Mesothelial cell of epicardium (in vitro differentiated cells): ENCODE measurements at places on chromosomes 13 and 19. TPM values are rescaled to one million over a fixed set of nuclear protein-coding genes. Genes with fewer than 3 reads are reported as not detected.
A peak's percentile ranks its signal among the peaks of the same experiment; 100 is the strongest.

DNA sequence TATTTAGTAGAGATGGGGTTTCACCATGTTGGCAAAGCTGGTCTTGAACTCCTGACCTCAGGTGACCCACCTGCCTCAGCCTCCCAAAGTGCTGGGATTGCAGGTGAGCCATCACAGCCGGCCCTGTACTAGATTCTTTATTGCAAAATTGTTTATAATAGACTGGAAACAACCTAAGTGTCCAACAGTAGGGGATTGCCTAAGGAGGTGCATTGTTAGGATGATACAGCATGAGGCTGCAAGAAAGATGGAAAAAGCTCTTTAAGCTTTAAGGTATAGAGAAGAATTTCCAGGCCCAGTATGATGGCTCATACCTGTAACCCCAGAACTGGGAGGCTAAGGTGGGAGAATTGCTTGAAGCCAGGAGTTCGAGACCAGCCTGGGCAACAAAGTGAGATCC, 8.2 kb downstream of the BCAT2 start:
- H3K36me3 ChIP-seq, result no peaks in the 10 kb centered on the region
- no peak for DNase-seq
- peaks cover 3% of the 10 kb centered on the region for H3K4me1 ChIP-seq
- H3K4me3 ChIP-seq, result no peak overlapping the region

DNA sequence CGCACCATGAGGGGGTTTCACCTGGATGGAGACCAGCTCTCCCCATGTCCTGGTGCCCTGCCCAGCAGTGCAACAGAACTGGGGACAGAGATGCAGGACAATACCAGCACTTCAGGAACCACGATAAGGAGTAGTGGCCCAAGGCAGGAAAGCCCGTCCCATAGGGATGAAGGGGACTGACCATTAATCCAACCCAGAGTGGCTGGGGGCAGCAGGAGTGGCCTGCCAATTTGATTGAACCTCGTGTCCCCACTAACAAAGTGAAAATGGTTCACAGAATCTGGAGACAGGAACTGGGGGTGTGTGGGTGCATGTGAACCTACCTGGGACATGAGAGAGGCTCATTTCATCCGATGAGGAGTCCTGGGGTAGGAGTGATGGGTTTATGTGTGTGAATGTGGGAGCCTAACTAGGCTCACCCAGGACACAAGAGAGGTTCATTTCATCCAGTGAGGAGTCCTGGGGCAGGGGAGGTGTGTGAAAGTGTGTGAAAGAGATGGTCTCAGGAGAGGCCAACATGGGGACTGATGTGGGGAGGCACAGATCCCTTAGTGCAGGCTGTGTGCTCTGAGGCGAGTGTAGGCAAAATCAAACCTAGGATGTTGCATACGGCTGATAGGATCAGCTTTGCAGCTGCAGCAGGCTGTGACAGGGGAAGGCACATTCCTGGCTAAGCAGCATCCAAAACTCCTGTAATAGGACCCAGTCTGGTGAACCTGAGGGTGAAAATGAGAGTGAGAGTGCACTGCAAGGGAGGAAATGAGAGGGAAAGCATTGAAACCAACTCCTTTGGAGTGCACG, 98.2 kb downstream of the ZNF429 start:
- H3K27ac ChIP-seq, result peak overlapping the region; percentile 97
- H3K27me3 ChIP-seq, result no peaks in the 10 kb centered on the region
- H3K36me3 ChIP-seq, result no peaks in the 10 kb centered on the region

GRCh38 chr13:94427313-94427953, 52.0 kb downstream of the DCT start:
- no peak for DNase-seq
- peaks cover 8% of the 10 kb centered on the region for H3K4me1 ChIP-seq
- no peaks in the 10 kb centered on the region for H3K27me3 ChIP-seq
- H3K27ac ChIP-seq, result no peak overlapping the region
- peaks cover 1% of the 10 kb centered on the region for H3K36me3 ChIP-seq

GRCh38 chr19:2944403-2944774, 382 bp downstream of the ZNF77 start:
- no peaks in the 10 kb centered on the region for H3K27me3 ChIP-seq
- DNase-seq, result no peak
- H3K4me1 ChIP-seq, result peaks cover 26% of the 10 kb centered on the region
- H3K4me3 ChIP-seq, result peak overlapping the region; percentile 92
- H3K36me3 ChIP-seq, result peaks cover 7% of the 10 kb centered on the region

GRCh38 chr19:30096596-30097370, 154.7 kb downstream of the URI1 start:
- no peak overlapping the region for H3K27ac ChIP-seq
- no peak overlapping the region for H3K4me3 ChIP-seq
- H3K36me3 ChIP-seq, result no peaks in the 10 kb centered on the region
- no peaks in the 10 kb centered on the region for H3K4me1 ChIP-seq
- no peaks in the 10 kb centered on the region for H3K27me3 ChIP-seq

Gene MRI1
- 27.6 to 29.0 TPM (median 28.7 TPM) in 3 replicates for total RNA-seq
